Renal cortex interstitium (tissue), 15 donors: ENCODE measurements at places on chromosomes 12 and 14.
A peak's percentile ranks its signal among the peaks of the same experiment; 100 is the strongest.

- DNase-seq: no peak
Measured at GRCh38 chr12:104175726-104176247, 37.8 kb upstream of the NFYB start.

DNA sequence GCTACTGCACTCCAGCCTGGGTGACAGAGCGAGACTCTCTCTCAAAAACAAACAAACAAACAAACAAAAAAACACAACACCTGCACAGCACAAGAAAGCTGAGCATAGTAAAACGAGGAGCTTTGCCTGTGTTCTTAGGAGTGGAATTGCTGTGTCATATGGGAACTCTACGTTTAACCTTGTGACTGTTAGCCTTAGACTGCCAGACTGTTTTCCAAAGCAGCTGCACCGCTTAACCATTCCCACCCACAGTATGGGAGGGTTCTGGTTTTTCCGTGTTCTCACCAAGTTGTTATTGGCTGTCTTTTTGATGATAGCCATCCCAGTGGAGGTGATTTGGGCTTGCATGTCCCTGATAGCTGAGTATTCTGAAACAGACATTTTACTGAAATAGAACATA is 9.2 kb downstream of the WNT5B start:
- no peak for DNase-seq

- DNase-seq: no peak
Measured at GRCh38 chr14:70097576-70098249, 91.0 kb downstream of the SLC8A3 start.

DNA sequence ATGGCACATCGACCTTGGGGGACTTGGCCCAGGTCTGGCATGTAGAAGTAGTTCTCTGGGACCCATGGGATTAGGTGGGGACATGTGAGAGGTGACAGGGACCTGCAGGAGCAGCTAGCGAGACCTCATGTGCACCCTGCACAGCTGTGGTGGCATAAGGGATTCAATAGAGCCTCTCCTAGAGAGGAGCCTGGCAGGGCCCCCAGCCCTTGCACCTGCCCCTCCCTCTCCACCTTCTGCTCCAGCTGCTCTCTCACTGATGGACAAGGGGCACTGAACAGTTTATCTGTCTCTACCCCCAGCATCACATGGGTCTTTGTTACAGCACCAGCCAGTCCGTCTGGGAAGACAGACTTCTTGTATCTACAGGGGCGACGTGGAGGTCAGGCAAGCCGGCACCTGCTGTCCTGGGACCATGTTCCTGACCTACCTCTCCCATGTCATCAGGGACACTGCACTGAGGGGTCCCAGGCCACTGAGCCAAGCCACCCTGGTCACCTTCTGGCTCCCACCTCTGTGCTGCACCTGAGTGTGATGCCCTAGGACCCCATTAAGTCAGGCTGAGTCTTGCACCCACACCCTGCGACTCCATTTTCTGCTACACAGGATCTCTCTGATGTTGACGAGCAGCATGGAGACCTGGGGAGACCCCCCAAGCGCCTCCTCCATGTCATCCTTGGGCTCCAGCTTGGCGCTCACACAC is 32.6 kb downstream of the DDX11 start:
- no peak for DNase-seq

- no peak for DNase-seq
Measured at GRCh38 chr12:58176296-58176869, 235.0 kb downstream of the ATP23 start.

- DNase-seq: peak; percentile 46
Measured at GRCh38 chr12:2998789-2999264, 39.6 kb downstream of the TEAD4 start.

DNA sequence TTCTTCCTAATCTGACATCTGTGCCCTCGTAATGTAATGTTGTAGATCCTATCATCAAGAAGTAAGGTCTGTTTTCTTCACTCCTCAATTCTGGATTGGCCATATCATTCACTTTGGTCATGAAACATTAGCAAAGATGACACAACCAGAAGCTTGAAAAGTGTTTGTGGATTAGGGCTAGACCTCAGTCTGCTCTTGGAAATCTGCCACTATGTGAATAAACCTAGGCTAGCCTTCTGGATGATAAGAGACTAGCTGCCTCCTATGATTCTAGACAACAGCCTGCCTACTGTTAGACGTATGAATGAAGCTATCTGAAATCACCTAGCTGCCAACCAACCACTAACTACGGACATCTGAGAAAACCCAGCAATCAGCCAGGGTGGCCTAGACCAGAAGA is 38.7 kb upstream of the LYZ start:
- no peak for DNase-seq

- peak; percentile 33 for DNase-seq
Measured at GRCh38 chr14:50061664-50062437, 54.5 kb downstream of the VCPKMT start.

DNA sequence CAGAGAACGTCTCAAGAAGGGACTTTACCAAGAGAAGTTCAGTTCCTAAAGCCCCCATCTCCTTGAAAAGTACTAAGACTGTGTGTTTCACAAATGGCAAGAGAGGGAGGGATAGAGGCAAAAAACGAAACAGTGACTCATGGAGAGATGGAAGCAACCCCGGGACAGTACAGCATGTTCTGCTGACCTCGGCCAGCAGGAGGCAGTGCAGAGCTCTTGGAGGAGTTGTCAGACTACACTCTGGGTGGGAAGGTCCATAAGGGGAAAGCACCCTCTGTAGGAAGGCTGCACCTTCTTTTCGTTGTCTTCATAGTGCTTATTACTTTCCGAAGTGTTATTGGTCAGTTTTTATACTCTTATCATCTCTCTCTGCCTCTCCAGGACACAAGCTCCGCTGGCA is 525.2 kb upstream of the CCDC196 start:
- no peak for DNase-seq
